GM12892 (cell line): ENCODE measurements at places on chromosomes 2 and 18.

GRCh38 chr2:127096718-127097470 lies 10.1 kb downstream of the BIN1 start:
- no peak for DNase-seq

DNA sequence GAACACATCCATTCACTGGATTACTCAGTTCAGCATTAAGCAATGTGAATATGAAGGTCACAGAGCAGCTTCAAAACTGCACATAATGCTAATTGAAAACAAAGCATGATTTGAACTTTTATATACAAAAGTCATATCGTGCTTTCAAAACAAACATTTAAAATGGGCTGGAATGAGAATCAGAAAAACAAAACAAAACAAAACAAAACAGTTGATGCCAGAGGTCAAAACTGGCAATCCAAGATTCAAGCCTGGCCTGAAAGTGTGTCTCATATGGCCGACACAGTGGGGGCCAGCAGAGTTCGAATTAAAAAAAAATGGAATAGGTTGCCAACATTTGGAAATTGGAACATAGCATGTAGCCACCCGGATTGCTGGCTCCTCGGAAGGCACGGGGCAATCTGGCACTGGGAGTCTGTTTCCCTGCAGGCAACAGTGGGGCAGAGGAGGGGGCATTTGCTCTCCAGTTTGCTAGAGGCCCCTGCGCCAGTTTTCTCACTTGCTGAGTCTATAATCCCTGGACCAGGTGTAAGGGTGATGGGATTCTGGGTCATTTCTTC lies 294.4 kb downstream of the ZNF521 start:
- DNase-seq: no peak

DNA sequence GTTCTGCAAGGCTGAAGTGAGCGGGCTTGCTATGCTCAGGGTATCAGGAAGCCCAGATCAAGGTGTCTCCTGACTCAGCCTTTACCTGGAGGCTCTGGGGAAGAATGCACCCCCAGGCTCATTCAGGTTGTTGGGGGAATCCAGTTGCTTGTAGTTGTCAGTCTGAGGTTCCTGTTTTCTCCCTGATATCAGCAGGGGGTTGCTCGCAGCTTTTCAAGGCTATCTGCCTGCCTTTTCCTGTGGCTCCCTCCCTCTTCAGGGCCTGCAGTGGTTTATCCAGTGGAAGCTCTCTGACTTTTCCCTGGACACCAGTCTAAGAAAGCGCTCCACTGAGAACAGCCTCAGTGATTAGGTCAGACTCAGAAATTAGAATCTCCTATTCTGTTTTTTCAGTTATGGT lies 116.6 kb downstream of the PTPRM start:
- no peak for DNase-seq

GRCh38 chr2:167842047-167842446 lies 405.3 kb downstream of the STK39 start:
- no peak for DNase-seq

- DNase-seq: no peak
These were observed 197.6 kb downstream of the SETBP1 start for GRCh38 chr18:44878335-44878734.

- no peak for DNase-seq
These were observed 66.5 kb downstream of the STK39 start for GRCh38 chr2:168180914-168181313.

GRCh38 chr18:54109131-54109683 lies 115.3 kb downstream of the MBD2 start:
- DNase-seq: no peak

DNA sequence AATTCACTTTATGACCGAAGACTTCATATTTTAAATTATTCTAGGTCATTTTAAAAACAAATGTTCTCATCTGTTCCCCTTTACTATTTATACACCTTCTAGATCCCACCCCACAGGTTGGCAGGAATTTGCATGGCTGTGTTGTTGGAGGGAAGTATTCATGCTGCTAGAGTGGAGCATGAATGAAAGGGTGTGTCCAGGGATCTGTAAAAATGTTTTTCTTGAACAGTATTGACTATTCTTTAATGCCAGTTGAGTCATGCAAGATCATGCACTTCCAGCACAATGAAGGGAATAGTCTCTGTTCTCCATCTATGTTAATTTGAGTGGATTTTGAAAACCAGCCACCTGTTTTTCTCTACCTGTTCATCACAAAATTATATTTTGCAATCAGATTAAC lies 52.0 kb upstream of the COL3A1 start:
- DNase-seq: no peak

DNA sequence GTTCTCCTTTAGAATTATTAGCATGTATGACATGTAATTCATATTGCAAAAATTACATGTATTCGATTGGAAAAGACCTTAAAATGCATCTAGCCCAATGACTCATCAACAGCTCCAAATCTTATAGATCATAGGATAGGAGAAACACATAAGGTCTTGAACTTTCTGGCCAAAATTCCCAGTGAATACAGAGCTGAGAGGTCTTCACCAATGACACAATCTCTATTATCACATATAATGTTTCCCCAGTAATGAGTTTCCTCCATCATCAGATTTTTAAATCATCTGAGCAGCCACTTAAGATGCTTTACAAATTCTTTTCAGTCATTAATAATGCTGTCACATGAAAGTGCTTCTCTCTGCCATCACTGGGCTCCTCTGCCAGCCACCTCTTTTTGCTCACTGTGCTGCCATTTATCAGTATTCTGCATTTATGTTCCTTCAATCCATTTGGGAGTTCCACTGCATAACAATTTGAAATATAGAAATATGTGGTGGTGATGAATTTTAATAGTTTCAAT lies 804.9 kb downstream of the SUCLG1 start:
- no peak for DNase-seq

DNA sequence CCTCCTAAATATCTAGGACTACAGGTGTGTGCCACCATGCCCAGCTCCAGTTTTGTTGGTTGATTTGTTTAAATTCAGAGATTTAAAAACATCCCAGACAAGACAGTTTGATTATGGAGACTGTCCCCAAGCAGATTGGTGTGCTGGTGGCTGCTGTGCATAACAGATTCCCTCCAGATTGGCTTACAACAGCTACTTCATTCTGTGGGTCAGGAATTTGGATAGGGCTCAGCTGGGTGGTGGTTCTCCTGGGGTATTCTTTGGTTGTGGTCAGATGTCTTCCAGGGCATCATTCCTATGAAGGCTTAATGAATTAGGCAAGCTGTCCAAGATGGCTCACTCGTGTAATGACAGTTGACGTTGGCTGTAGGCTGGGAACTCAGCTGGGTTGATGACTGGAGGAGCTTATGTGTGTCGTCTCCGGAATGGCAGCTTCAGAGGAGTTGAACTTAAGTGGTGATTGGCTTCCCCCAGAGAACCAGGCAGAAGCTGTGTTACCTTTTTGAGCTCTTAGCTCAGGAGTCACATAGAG lies 10.6 kb upstream of the SNORC start:
- DNase-seq: no peak

DNA sequence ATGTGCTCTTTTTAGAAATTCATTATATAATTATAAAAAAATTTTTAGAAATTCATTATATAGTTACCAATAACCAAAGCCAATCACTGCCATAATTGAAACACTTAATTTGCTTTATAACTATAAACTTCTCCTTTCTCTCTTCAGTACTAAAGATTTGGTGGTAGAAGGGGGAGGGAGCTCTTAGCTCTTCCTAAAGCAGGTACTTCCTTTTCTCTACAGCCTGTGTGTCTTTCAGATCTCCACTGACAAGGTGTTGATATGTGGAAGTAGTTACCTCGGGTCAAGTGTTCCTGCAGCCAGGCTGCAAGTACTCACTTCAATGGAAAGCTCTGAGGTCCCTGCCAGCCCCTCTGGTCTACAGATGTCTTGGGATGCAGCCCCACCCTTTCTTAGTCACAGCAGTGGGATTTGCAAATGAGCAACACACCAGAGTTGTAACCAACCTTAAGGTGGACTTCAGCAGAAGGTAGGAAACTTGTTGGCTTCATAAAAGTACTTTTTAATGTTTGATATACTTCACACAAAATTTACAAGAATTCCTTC lies 690.0 kb downstream of the ARHGAP15 start:
- DNase-seq: no peak

DNA sequence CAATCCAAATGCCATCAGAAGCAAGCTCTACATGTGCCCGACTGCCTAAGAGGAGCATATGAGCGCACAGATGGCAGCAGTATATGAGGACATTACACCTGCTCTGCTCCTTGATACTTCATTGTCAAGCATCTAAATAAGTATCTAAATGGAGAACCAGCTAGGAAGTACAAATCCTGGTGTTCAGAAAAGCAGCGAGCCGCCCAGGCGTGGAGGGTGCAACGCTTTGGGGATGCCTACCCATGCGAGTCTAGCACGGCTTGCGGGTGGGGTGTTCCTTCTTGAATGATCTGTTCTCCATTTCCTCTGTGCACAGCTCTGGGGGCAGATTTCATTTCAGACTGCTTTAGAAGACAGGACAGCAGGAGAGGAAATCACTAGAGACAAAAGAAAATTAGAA lies 63.0 kb upstream of the BCL2L11 start:
- DNase-seq: no peak

GRCh38 chr2:18067588-18068384 lies 189.3 kb downstream of the KCNS3 start:
- no peak for DNase-seq

DNA sequence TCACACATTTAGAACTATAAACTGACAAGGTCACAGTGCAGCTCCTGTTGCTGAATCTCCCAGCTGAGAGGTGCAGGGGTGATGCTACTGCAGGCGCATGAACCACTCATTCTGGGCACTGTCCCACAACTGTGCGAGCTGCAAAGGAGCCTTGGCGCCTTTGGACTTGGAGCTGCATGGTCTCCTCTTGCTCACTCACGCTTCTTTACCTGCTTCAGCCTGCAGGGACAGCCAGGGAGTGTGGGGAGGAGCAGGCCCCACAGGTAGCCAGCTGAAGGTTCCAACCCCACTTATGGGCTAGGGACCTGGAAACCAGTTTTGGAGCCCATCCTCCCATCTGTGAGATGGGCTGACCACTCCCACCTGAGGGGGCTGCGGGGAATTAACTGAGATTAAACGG lies 75.0 kb downstream of the UXS1 start:
- DNase-seq: no peak

- DNase-seq: no peak
These were observed 567.3 kb upstream of the DSEL start for GRCh38 chr18:68083776-68084175.

DNA sequence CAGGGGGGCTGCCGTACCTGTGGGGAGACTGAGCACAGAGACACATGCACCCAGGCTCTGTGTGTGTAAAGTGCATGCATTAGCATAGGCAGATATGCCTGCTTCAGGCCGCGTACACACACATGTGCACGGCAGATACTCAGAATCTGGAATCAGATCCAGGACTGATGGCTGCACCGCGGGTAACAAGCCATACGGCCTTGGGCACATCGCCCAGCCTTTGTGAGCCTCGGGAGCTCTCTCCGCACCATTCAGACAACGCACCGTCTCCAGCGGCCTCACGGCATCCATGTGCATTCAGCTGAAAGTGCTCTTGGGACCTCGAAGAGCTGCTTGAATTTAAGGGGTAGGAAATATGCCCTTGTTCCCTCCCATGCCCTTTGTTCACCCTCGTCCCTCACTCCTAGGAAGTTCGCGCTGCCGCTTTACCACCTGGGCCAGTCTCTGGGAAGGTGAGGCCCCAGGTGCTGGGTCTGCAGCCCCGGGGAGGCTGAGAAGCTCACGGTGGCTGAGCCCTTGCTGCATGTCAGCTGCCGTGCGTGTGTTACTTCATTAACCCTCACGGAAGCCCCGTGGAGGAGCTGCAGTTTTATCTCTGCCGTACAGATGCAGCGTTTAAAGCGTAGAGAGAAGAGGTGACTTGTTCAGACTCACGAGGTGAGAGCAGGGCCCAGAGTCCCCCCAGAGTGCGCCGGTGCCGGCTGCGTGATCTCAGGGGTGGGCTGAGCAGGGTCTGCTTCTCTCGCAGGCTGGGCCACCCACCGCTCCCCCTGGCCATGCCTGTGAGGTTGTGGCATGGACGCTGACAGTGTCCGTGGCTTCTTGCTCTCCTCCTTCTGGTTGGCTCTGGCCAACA lies 377.7 kb upstream of the MYT1L start:
- no peak for DNase-seq

- no peak for DNase-seq
These were observed 343.8 kb downstream of the PID1 start for GRCh38 chr2:228927028-228928010.

GRCh38 chr18:50709193-50709592 lies 110.6 kb downstream of the MRO start:
- no peak for DNase-seq

- DNase-seq: no peak
These were observed 47.1 kb downstream of the DDX1 start for GRCh38 chr2:15638720-15639119.

DNA sequence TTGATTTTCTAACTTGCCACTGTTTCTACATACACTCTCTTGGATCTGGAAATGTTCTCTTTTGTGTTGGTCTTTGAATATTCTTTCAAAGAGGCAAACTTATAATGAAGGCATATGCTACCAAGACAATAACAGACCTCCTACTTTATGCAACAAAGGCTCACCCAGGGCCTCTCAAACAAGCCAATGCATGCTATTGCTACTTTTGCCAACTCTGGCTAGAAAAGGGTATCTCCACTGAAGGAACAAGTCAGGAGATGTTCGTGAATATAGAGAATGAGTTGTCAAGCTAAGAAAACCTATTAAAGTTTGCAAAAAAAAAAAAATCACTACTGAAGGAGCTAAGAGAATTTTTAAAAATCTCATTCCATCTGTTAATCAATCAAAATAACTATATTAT lies 15.9 kb upstream of the DSG2 start:
- DNase-seq: no peak

DNA sequence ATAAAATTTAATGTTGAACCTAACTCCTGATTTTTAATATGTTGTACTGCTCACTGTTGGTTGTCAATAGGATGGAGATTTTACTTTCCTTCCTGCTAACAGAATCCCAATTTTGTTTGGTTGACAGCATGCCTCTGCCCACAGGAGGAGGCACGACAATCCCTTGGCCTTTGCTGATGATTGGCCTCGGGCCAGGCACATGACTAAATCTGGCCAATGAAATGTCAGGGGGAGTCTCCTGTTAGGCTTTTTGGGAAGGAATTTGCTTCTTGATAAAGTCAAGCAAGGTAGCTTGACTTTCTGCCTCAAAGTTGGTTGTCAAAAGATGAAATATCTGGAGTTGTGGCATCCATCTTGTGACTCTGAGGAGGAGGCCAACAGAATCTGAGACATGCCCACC lies 6.8 kb upstream of the TGFA start:
- DNase-seq: no peak

DNA sequence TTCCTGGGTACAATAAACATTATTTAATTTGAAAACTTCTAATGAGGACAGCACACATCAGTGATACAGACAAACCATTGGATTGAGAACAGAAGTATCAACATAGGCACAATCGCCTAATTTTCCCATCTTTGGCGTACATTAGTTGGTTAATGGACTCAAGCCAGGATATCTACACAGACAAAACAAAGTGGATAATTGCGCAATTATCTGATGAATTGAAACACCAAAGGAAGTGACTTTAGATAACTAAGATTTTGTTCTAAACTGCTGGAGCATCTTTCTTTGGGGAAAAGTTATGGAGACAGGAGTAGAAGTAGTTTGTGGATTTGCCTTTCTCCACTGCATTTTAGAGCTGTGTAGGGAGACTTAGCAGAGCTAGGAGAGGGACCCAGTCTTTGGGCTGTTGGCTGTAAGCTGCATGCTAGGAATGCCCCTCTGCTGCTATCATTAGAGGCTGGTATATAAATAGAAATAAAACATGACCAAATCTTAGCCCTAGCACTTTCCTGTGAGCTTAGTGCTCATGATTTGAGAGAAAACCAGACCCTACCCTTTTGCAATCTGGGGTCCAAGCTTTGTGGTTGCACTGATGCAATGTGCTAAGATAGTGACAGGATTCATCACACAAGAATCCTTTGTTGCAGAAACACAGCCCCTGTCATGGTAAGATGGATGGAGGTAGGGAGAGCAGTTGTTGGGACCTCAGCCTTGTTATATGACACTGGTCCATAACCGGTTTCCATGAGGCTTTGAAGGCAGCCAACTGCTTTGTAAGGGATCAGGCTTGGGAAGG lies 264.5 kb upstream of the PIK3C3 start:
- DNase-seq: no peak
